ENCODE measurements at places on chromosomes 13 and 19.

DNA sequence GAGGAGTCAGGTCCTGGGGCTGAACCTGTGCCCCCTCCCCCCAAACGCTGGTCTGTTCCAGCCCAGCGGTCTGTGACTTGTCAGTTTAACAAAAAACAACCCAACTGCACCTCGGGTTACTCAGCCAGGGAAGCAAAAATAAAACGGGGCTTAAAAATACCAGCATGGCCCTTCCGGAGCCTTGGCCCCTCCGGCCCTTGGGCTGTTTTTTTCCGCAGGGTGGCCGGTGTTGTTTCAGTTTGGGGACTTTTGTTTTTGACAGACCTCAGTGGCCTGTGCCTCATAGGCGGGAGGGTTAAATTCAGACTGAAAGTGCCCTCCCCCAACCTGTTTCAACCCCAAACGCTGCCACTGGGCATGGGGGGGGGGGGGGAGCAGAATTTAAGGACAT is 4.0 kb downstream of the TCF3 start:
- no peak for DNase-seq

DNA sequence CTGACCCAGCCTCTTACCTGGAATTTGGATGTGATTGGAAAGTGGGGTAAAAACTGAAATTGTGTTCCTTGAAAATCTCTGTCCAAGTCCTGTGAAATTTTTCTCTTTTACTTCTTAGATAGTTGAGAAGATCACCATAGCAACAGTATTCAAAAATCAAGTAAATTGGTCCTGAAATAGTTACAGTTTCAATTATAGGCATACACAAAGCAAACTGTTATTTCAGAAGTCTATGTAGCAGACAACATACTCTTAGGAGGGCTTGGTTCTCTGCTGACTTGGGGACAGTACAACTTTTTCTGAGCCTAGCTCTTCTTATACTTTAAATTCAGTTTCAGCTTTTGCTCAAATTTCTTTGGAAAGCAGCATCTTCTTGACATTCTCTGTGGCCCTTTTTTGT is 38.6 kb upstream of the URAD start:
- no peak for DNase-seq

DNA sequence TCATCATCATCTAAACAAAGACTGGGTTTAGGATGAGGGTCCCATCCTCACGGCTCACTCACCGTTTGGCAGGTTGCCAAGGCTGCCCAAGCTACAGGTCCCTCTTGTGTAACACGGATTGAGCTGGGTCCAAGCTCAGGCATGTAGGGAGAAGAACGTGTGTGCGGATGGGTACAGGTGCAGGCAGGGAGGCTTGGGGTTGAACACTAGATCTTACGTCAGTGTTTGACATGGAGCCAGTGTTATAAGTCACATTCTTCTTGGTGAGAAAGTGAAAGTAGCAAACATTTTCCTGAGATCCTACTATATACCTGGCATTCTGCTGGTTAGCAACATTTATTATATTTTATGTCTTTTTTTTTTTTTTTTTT is 136.8 kb upstream of the RNF113B start:
- no peak for DNase-seq

DNA sequence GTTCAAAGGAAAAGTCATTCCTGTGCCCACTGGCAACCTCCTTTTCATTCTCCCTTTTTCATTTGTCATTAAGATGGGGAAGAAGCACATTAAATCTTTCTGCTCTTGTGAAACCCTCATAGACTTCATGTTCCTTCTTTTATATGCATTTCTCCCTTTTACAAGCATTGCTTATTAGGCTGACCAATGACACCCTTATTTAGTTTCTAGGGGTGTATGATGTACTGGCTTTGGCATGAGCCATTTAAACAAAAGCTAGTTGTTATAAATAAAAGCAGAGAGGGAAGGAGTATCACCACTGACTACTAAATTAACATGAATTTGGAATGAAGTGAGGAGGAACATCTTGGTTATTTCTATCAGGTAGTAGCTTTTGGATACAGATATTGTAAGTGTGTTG is 68.2 kb upstream of the PCDH9 start:
- no peak for DNase-seq

DNA sequence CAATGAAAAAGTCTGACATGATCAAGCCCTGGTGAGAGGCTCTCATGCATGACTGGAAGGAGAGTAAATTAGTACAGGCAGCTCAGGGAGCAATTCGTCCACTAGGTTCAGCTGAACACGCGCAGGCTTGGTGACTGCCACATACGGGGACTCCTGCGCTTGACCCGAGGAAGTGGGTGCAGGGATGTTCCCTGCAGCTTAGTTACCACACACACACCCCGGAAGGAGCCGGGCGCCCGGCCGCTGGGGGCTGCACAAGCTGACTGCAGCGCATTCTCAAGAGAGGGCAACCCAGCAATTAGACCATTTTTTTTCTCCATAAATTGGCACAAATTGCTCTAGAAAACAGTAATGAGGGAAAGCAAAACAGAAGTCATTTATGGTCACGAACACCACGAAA is 23.0 kb upstream of the MIER2 start:
- no peak for DNase-seq

DNA sequence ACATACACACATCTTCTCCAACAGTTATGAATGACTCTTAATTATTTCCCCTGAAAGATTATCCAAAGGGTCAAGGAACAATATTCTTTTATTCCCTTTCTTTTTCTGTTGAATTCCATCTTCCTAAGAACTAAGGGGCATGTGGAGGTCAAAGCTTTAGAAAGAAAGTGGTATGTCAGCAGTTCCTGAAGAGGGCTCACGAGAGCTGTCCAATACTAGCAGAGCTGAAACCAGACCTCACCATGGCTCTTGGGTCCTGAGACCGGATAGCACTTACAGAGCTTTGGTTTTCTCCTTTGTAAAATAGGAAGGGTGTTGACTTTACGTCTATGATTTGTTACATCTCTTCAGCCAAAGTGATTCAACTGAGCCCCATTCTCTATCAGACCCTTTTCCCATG is 109.8 kb upstream of the FREM2 start:
- peak; percentile 64 for DNase-seq

- DNase-seq = no peak
Measured at GRCh38 chr13:100491164-100491842, 97.3 kb downstream of the GGACT start.

DNA sequence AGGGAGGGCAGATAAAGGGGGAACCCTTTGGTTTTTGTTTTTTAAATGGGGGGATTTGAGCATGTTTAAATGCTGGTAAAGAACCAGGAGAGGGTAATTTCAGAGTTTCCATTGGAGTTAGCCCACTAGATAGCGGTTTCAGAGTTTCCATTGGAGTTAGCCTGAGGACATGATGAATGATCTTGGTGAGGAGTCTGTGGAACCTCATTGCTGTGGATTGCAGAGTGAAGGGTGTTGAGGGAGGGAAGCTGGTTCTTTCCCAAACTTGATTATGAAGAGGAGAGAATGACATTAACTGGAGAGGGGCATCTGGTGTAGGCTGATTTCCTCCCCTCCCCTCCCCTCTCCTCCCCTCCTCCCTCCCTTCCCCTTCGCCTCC is 5.0 kb downstream of the WASF3 start:
- no peak for DNase-seq

DNA sequence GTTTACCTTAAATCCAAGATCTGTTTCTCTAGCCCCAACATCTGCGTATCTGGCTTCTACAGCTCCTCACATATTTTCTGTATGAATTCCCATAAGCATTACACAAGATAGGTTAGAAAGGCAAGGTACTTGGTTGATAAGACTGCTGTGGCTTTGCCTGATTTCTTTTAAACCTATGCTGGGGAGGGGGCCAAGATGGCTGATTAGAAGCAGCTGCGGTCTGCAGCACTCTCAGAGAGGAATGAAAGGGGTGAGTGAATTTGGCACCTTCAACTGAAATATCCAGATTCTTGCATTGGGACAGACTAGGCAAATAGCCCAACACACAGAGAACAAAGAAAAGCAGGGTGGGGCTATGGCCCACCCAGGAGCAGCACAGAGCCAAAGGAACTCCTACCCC is 12.2 kb upstream of the DLEU7 start:
- DNase-seq = no peak

GRCh38 chr13:46613409-46614049 is 60.6 kb downstream of the LRCH1 start:
- no peak for DNase-seq

DNA sequence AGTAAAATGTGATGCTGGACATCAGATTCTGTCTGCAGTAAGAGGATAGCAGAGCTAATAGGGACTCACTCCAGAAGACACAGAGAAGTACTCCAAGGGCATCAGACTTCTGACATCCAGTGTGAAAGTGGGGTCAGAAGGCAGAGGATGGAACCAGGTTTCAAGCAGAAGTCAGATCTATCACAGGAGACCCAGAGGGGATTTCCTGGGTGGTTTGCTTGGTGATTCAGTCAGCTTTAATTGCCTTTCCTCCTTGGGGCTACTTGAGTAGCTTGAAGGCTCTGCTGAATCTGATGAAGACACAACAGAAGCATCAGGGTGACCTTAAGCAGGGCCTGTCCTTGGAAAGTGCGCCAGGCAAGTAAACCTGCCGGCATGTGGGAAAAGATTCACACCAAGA is 300.6 kb downstream of the COG6 start:
- DNase-seq = no peak

DNA sequence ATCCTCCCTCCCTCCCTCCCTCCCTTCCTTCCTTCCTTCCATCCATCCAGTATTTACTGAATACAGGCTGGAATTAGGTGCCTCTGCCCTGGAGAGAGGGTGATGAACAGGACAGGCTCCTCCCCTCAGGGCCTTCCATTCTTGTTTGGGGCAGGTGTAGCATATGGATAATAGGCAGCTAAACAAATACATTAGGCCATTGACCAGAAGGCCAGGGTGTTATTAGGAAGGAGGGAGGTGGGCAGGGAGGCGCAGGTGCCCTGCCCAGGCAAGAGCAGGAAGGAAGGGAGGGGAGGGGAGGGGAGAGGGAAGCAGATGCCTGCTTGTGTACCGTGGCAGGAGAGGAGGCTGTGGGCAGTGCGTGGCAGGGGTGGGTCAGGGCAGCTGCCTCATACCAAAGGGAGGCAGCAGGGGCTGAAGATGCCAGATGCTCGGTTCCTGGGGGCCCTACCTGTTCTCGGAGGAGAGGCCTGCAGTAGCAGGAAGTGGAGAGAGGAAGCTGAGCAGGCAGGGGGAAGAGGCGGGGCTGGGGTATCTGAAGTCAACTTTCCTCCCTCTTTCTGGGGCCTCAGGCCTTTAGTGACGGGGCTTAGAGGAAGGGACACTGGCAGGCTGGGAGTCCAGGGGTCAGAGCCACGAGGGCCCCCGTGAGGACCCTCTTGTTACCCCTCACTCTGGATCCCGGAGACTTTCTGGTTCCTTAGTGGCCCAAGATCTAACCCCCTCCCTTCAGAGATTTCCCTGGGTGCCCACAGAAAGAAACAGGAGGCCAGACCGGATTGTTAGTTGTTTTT is at the start of gene RINL:
Gene RINL, minus strand, starts transcription at position 495 of the 794 bp plus-strand sequence. CDS start 1,533 bp downstream, outside the sequence.
- DNase-seq = no peak

All from COLO829 (cell line).